ENCODE measurements at places on chromosomes 2 and 18.

DNA sequence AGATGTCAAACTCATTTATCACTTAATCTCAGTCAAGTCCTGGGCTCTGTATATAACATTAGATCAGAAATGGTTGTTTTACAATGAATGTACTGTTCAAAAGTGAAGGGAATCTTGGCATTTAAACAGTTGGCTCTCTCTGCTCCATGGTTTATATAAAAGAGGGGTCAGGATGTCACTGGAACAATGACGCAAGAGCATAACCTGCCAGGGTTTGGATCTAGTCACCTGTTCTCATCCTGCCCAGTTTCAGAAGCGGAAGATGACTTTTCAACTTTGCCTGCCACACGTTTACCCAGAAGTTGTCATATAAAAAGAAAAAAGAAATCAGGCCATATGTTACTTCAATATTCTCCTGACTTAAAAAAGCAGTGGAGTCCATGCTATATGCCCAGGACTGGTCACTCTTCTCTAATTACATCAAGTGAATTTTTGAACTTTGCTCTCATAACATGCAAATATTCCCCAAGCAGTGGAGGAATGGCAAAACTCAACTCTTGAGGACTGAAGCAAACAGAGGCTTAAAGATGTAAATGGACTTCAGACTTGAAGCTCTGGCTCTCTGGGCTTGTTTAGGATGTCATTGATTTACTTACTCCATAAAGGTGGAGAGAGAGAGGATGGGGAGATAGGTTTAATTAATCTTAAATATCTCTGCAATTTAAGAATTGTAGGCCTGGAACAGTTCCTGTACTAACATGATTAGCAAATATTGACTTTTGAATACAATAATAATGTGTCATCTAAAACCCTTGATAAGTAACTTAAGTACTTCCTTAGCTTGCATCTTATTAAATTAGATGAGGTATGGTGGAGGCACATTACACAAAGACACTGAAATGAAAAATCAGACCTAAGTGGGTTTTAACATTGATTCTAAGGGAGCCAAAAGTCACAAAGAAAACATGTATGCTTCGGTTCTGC lies 58.3 kb downstream of the ETAA1 start:
- peak; percentile 30 for ATAC-seq

- ATAC-seq: no peak
These were observed 19.8 kb downstream of the GAREM1 start for GRCh38 chr18:32450874-32451273.

GRCh38 chr2:96514521-96514920 lies 9.4 kb upstream of the NEURL3 start:
- ATAC-seq: peak; percentile 51

DNA sequence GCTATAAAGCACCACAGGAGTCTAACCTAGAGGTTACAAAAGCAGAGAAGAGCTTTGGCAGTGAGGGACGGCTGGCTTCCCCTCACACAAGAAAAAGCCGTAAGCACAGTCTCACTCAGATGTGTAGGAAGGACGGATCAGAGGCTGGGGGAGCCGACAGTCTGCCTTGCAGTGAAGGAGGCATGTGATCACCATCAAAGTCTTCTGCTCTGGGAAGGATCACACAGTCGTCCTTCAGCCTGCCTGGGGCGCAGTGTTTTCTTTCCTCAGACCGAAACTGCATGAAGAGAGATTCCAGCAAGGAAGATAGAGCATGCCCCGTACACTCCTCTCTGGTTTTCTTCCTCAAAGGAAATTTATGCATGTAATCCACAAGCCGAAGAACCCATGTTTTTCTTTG lies 24.1 kb downstream of the GATA6 start:
- ATAC-seq: no peak

GRCh38 chr18:42052122-42052708 lies 97.2 kb downstream of the PIK3C3 start:
- no peak for ATAC-seq

- no peak for ATAC-seq
These were observed 31.1 kb downstream of the TMEM178A start for GRCh38 chr2:39696838-39697237.

GRCh38 chr18:58239879-58240278 lies 195.9 kb downstream of the NEDD4L start:
- ATAC-seq: no peak

DNA sequence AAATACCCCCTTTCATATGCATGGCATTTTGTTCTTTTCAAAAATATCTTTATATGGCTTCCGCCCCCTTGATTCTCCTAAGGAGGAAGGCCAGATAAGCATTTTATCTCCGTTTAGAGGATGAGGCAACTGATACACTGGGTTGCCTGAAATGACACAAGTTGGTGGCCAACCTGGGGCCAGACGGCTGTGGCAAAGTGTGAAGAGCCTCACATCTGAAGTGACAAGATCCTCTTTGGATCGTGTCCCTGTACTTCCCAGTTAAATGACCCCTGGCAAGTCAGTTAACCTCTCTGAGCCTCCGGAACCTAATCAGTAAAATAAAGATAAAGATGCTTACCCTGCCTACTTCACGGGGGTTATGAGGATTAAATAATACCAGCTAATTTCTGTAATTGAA lies 4.6 kb downstream of the SETBP1 start:
- no peak for ATAC-seq

Data from esophagus mucosa (tissue), 1 donor.